ENCODE measurements at places on chromosomes 4 and X.

- DNase-seq, result peak; percentile 30
These were observed 160.6 kb downstream of the AFF2 start for GRCh38 chrX:148661035-148661434.

DNA sequence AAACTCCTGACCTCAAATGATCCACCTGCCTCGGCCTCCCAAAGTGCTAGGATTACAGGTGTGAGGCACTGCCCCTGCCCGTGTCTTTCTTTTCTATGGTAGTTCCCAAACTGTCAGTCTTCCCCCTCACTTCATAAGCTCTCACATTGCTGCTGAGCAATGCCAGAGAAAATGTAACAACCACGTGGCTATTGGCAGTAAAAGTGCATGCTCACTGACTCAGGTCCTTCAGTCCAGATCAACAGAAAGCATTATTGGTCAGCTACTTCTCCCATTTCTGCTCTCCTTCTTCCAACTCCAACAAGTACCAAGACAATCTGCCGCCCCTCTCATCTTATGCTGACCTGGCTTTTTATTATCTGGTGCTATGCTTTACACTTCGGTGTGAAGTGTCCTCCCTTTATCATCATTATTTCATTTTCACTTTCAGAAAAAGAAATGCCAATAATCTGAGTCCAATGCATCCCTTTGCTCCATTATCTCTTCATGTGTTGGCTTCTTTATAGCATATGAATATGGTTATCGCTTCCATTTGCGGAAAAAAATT lies 133.8 kb upstream of the UGT8 start:
- no peak for DNase-seq

GRCh38 chr4:3765271-3766035 lies 732 bp upstream of the ADRA2C start:
- peak; percentile 30 for DNase-seq

- DNase-seq, result no peak
These were observed 303.5 kb upstream of the ARSJ start for GRCh38 chr4:114282937-114283336.

GRCh38 chr4:149211876-149212275 lies 603.8 kb downstream of the IQCM start:
- DNase-seq, result no peak

- DNase-seq, result no peak
These were observed 106.7 kb upstream of the GK2 start for GRCh38 chr4:79514621-79515329.

DNA sequence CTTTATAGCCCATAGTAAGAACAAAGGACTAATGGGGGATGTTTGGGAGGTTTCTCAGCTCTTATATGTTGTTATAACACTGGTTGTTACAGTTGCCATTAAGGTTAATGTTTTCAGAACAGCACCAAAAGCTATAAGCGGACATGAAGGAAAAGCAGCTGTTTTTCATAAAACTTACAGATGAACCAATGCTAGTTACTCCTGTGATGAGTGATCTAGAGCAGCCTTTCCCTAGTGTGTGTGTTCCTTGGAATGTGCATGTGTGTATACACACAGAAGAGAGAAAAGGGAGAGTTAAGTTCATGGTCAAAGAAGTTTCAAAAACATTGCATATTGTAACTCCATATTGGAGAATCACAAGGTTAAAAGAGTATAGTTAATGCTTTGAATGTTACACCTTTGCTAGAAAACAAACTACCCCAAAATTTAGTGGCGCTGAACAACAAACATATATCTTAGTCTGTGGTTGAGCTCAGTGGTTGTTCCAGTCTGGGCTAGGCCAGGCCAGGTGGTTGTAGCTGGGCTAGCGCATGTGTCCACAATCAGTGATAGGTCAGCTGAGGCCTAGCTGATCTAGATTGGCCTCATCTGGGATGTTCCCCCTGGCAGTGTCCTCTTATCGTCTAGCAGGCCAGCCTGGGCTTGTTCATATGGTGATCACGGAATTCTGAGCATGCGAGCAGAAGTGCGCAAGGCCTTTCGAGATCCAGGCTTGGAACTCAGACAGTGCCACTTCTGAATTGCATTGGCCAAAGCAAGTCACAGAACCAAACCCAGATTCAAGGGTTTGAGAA lies 151.0 kb downstream of the NHS start:
- no peak for DNase-seq

DNA sequence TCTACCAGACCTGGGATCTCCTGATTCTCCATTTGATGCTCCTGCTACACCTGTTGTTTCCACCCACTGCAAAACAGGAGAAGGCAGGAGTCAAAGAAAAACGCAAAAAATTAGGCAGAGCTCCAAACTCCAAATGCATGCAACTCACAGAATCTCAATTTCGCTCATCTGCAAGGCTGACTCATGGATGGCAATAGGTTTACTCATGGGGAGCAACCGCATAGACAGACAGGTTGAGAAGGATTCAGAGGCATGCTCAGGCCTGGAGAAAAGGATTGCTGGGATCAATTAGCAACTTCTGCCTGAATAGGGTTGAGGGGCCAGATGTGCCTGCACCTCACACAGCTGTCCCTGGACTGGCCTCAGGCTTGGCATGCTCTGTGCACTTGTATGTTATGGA lies 231.0 kb downstream of the LDB2 start:
- DNase-seq, result peak; percentile 84

DNA sequence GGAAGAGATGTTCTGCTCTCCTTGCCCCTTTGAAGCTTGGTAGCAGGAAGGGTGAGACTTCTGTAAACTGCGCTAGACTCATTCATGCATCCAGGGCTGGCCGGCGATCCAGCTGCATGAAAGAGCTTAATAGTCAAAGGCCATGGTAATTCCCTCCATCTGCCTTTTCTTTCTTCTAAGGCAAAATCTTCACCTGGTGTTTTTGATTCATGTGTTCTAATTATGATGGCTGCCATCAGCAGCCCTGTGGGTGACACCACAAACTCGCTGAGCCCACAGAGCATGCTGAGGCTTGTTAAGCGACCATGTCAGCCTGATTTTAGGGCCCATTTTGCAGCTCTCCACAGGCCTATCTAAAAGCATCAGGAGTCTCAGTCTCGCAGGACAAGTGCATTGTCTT lies 450.1 kb upstream of the TENM3 start:
- no peak for DNase-seq

- DNase-seq, result peak; percentile 4
These were observed 177.9 kb upstream of the TENM3 start for GRCh38 chr4:182065255-182065654.

GRCh38 chr4:29817961-29818360 lies 902.2 kb upstream of the PCDH7 start:
- no peak for DNase-seq

DNA sequence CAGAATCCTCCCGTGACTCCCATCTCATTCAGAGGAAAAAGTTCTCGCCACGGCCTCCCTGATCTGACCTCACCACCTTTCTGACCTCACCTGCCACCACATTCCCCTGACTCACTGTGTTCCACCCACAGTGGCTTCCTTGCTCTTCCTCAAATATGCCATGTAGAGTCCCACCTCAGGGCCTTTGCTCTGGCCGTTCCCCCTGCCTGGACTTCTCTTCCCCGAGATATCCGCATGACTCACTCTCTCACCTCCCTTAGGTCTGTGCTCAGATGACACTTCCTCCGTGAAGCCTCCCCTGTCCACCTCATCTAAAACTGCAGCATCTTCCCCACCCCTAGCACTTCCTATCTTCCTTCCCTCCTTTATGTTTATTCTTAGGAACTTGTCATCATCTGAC lies 7.2 kb upstream of the TSPYL2 start:
- DNase-seq, result no peak

DNA sequence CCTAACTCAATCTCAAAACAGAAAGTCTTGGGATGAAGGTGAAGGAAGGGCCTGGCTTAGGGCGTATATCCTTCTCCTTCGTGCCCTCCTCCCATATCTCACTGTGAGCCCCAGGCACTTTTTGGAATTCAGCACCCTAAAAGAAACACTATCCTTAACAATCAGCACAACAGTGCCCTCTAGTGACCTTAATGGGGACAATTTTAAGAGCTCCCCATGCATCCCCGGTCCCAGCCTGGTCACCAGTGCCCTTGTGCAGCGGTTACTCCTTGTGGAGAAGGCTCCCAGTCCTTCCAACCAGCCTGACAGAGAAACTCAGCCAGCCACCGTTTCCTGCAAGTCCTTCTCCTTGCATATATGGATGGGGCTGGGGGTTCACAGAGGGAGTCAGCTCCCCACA lies 4.2 kb downstream of the PAK3 start:
- DNase-seq, result peak; percentile 36

GRCh38 chrX:132877954-132878536 lies 80.4 kb downstream of the HS6ST2 start:
- DNase-seq, result no peak

- no peak for DNase-seq
These were observed 288.6 kb downstream of the NAF1 start for GRCh38 chr4:162878096-162878495.

DNA sequence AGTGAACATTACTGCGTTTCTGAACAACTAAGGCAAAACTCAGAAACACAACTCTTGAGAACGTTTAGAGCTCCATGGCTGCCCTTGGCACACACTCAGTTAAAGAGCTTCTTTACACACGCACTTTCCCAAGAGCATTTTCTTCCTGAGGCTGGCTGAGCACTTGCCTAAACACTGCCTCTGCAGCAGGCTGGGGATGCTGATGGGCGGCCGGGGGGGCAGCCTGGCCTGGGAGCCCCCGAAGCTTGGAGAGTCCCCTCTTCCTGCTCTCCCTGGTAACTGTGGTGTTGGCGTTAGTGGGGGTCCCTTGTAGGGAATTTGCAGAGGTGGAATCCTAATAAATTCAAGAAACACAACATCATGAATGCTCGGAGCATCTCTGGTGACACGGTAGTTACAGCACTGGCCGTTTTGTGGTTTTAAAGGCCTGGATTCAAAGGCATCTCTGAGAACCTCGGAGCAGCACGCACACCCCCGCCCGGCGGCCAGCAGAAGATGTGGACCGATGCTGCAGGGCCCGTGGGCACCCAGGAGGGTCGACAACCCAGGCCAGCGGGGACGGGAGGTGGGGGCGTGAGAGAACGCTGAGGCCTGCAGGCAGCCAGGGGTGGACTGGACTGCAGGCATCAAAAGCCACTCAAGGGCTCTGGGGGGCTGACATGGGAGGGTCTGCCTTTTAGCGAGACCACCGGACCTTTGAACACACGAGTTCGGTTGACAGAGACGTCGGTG lies 45.4 kb downstream of the FGFRL1 start:
- no peak for DNase-seq

DNA sequence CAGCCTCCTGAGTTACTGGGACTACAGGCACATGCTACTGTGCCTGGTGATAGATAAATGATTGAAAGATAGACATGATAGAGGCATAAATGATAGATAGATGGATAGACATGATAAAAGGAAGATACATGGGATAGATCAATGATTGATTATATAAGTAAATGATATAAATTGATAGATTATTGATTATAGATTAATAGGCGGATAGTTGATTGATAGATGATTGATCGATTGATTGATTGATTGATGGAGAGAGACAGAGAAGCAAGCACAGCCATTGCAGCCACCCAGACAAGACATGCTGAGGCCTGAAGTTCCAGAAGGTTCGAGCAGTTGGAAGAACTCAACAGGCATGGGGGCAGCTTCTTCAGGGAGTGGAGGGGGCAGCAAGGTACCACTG lies 17.7 kb upstream of the PLXNB3 start:
- no peak for DNase-seq

DNA sequence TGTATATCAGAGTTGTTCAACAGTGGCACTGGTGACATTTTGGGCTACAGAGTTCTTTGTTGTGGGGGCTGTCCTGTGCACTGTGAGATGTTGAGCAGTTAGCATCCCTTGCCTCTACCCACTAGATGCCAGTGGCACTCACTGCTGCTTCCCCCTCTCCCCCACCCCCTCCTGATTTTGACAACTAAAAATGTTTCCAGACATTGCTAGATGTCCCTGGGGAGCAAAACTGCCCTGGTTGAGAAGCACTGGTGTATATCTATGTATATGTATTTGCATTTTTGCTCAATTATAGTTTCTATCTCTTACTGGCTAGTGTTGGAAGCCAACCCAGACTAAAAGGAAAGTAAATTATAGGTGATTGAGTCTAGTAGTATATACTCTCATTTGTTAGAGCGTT lies 2.4 kb downstream of the TMEM131L start:
- peak; percentile 26 for DNase-seq

DNA sequence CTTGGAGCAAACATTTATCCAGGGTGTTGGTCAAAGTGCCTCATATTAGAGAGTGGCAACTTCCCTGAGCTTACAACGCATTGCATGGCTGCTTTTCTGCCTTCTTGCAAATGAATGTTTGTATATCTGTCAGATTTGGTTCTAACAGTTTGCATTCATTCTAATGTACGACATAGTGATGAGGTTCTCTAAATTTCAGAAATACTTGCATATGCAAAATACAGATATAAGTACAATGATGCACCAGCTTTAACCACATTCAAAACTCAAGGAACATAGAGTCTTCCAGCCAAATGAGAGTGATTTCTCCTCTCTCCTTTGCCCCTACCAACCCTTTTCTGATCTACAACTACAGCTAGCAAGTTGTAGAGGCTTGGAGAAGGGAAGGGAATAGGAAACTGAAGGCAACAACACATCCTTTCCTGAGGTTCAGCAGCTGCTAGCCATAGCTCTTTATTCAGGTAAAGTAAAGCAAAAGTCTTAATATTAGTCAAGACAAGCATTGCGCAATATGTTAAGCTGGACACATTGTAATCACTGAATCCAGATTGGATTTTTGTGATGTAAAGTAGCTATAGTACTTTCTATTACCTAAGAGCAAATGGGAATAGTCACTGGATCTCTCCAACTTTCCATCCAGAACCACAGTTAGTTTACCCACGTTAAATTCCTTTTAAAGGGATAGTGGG lies 6.3 kb downstream of the TKTL2 start:
- DNase-seq, result no peak

DNA sequence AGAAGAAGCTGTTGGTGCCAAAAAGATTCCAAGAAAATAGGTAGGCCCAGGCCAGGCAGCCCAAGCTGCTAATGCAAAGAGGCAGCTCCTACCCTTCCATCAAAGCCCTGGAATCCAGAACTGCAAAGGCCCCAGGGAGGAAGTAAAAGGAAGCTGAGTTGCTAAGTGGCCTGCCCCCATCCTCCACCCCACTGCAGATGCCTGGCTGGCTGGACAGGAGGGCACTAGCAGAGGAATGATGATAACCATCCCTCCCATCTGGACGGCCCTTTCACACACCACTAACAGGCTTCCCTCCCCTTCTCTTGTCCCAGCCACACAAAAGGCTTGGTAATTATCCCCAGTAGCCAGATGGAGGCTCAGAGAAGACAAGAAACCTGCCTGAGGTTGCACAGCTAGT lies 32.4 kb upstream of the PJA1 start:
- DNase-seq, result no peak

DNA sequence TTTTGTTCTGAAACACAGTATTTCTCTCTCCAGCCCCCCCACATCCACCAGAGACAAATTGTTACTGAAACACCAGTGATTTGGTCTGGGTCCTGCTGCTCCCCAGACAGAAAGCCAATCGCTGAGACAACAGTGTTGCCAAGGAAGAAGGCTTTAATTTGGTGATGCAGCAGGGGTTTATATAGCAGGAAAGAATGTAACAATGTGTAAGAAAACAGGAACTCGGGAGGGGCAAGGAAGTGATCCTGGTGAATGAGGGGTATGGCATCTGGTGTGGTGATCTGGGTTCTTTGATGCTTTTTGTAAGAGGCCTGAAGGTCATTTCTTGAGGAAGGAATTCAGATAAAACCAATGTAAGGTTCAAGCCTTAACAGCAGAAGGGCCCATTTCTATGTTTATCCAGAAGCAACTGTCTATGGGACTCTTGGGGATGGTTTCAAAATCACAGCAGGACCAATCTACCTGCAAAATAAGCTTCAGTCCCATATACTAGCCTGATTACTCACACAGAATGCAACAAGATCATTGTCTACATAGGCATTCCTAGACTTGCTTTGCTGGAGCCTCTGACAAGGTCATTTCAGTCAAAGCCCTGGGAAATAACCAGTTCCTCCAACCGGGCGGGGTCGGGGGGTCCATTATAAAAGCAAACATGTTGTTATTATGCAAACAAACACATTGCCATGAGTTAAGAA lies 445.2 kb upstream of the ZFP42 start:
- DNase-seq, result no peak
